ENCODE measurements at places on chromosomes 2 and 18.

DNA sequence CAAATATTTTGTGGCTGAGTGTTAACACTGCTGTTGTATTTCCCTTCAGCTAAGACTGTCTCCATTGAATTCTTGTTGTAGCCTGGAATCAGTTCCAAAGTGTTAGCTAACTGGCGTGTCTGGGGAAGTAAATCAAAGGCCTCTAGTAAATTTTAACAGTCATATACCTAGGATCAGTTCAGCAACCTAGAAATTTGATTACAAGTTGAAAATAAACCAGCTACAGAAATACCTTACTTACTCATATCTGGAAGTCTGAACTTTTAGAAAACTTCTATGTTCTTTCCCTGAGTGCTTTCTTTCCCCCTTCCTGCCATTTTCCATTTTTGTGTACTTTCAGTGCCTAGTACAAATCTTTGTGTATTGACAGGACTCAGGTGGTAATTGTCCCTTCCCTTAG is 396.7 kb upstream of the DCC start:
- DNase-seq, result no peak

GRCh38 chr2:113219889-113220641 is 46.3 kb downstream of the PSD4 start:
- DNase-seq, result no peak

DNA sequence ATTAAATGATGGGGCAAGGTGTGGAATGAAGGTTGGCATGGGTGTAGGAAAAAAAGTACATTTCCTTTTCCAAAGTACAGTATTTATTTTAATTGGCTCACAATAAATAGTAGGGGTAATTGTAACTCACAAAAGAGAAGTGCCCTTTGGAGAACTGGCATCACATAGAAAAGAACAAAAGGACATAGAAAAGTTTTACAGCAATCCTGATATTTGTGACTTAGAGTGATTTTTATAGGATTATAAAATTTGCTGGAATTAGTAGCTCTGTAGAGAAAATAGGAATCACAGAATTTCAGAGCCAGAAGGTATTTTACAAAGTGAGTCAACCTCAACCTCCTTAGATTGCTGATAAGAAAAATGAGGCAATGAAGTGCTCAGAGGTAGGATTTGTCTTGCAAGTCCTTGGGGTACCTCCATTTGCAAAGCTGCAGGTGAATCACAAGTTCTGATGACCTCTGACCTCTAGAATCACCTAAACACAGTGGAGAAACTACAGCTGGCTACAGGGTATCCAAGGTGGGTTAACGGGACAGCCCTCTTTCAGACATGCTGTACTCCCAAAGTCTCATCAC is 133.6 kb downstream of the SOCS6 start:
- no peak for DNase-seq

DNA sequence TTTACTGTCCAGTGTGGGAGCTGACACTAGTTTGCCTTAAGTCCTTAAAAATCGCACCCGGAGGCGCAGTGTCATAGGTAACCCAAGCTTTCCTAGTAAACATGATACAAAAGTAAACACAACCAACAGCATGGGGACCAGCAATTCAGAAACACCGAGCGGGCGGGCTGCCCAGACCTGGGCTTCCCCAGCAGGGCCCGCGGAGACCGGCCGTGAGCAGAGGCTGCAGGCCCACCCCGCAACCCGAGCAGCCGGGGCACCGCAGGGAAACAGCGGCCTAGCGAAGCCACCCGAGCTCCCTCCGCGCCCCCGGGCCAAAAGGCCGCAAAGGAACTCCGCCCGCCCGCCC is 296 bp downstream of the TTC21B start:
- DNase-seq, result no peak

DNA sequence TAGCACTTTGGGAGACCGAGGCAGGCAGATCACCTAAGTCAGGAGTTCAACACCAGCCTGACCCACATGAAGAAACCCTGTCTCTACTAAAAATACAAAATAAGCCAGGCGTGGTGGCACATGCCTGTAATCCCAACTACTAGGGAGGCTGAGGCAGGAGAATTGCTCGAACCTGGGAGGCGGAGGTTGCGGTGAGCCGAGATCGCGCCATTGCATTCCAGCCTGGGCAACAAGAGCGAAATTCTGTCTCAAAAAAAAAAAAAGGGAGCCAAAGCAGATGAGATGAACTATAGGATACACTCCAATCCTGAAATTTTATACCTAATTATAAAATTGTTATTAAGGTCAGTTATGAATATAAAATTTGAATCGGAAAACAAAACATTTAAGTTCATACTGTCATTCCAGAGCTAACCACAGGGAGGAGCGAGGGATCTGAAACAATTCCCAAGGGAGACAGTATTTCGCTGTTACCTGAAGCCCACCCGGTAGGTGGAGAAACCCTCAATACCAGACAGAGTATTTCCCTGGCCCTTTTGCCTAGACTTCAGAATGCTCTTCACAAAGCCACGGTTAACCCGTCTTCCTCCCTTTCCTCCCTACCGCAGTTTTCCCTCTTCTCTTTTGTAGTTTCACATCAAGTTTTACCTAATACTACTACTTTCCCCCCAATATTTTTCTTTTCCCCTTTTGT is 1.4 kb downstream of the PPM1G start:
- no peak for DNase-seq

GRCh38 chr2:65501074-65501473 is 68.7 kb upstream of the SPRED2 start:
- DNase-seq, result no peak

DNA sequence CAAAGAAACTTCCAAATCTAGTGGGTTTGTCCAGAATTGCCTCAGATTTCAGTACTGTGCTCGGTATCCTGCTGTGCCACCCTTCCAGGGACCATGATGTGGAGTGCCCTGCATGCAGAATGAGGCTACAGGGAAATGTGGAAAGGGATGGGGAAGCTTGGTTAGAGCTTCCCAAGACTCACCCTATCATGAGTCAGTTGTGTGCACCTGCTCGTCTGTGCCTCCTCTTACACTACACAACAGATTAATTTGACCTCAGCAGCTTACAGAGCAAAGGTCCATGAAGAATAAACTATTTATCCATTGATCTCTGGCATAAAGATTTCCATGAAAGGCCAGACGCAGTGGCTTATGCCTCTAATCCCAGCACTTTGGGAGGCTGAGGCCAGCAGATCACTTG is 21.3 kb upstream of the NCK2 start:
- DNase-seq, result no peak

DNA sequence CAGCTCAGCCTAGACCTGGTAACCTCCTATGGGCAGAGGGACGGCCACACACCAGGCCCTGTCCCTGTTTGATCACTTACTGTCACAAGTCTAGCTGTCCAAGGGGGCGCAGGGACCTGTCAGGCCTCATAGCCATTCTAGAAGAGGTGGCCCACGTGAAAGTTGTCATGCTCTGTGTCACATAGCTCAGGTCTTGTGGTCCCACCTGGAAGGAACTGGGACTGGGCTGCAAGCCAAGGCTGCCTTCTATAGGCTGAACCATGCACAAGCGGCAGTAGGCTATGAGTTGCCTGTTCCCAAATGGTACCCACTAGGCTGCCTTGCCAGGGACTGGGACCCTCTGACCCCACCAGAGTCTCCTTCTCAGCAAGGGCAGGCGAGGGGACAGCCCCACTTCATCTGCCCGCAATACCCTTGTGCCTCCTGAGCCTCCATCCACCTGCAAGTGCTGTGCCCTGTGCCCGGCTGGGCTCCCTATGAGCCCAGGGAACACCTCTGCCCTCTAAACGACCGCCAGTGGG is 177.5 kb downstream of the ANAPC1 start:
- no peak for DNase-seq

GRCh38 chr18:6248017-6248416 is 166.7 kb downstream of the L3MBTL4 start:
- DNase-seq, result no peak

- DNase-seq, result no peak
Observed at GRCh38 chr2:103594823-103595222, 833.0 kb downstream of the TMEM182 start.

GRCh38 chr2:134502104-134502503 is 216.7 kb downstream of the TMEM163 start:
- no peak for DNase-seq

DNA sequence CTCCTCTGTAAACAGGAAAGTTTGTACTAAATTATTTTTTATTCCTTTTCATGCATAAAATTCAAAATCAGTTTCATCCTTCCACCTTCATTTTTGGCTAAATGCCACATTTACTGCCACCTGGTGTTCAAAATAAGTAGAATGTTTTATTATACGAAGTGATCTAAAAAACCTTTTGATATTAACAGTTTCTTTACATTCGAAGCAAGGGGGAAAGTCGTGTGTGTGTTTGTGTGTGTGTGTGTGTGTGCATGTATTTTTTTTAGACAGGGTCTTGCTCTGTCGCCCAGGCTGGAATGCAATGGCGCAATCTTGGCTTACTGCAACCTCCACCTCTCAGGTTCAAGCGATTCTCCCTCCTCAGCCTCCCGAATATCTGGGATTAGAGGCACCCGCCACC is 9.0 kb upstream of the SCN9A start:
- no peak for DNase-seq

GRCh38 chr2:156489195-156489594 is 53.0 kb downstream of the GPD2 start:
- no peak for DNase-seq

GRCh38 chr18:13455960-13456481 is 237.5 kb downstream of the LDLRAD4 start:
- DNase-seq, result no peak

GRCh38 chr2:71299507-71299906 is 32.1 kb upstream of the ZNF638 start:
- DNase-seq, result no peak

- DNase-seq, result no peak
Observed at GRCh38 chr18:62992877-62993365, 277.6 kb downstream of the PHLPP1 start.

GRCh38 chr18:78603102-78603983 is 376.3 kb upstream of the SALL3 start:
- no peak for DNase-seq

GRCh38 chr2:49367003-49367402 is 212.7 kb upstream of the FSHR start:
- DNase-seq, result no peak

DNA sequence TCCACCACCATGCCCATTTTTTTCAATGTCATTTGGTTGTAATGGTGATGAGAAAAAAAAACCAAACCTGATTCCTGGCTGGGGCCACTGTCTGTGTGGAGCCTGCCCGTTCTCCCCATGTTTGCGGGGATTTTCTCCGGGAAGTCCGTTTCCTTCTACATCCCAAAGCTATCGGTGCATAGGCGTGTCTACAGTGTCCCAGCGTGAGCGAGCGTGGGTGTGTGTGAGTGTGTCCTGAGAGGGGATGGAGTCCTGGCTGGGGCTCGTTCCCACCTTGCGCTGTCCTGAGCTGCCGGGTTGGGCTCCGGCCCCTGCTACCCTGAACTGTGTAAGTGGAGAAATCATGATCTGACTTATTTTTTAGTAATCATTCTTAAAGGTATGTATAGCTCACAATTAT is 7.3 kb upstream of the ZAP70 start:
- no peak for DNase-seq
